HCT116 (cell line): ENCODE measurements at places on chromosomes 2 and 18.
A peak's percentile ranks its signal among the peaks of the same experiment; 100 is the strongest.

GRCh38 chr18:3524706-3525105 lies 74.7 kb downstream of the TGIF1 start:
- no peak for DNase-seq
- H3K36me3 ChIP-seq, result no peaks in the 10 kb centered on the region
- no peaks in the 10 kb centered on the region for H3K4me1 ChIP-seq
- no peak overlapping the region for H3K4me3 ChIP-seq

- no peaks in the 10 kb centered on the region for H3K27me3 ChIP-seq
- no peak overlapping the region for H3K4me3 ChIP-seq
- H3K27ac ChIP-seq, result no peak overlapping the region
- H3K4me1 ChIP-seq, result no peaks in the 10 kb centered on the region
- DNase-seq, result no peak
Observed at GRCh38 chr2:147600646-147601045, 244.2 kb upstream of the ACVR2A start.

GRCh38 chr2:193228276-193228675 lies 1033.5 kb upstream of the TMEFF2 start:
- no peak overlapping the region for H3K27ac ChIP-seq
- H3K36me3 ChIP-seq, result no peaks in the 10 kb centered on the region
- no peaks in the 10 kb centered on the region for H3K4me1 ChIP-seq
- DNase-seq, result no peak
- H3K4me3 ChIP-seq, result no peak overlapping the region

DNA sequence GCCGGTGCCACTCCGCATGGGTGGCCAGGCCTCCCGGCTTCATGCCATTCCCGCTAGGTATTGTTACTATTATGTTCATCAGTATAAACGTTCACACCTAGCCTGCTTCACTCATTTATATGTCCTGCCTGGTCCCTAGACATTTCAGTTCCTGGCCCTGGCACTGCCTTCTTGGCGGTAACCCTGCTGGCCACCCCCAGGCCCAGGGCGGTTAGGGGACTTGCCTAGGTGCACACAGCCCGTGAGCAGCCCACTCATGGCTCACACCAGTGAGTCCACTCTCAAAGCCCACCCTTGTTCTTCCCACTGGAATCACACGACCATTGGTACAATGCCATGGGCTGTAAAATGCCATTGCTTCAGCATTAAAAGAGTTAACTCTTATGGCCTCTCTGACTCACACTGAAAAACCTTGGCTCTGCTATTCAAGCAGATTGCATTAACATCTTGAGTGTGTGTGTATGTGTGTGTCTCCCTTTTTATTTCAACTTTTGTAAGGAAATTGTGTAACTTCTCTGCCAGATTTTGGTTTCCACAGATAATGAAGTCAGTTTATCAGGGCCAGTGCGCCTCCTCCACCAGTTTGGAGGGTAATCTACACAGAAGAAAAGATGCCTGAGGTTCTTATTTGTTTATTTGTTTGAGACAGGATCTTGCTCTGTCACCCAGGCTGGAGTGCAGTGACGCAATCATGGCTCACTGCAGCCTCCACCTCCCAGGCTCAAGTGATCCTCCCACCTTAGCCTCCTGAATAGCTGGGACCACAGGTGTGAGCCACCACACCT lies 74.2 kb downstream of the RAB31 start:
- 0 out of 2 replicates have a peak overlapping the region, but pooled peaks have one; percentile 1 for H3K27ac ChIP-seq
- peaks cover 37% of the 10 kb centered on the region for H3K4me1 ChIP-seq
- no peaks in the 10 kb centered on the region for H3K36me3 ChIP-seq
- H3K4me3 ChIP-seq, result peak overlapping the region; percentile 29; the same call in 1 of the 2 replicates
- DNase-seq, result no peak
- H3K27me3 ChIP-seq, result no peaks in the 10 kb centered on the region

GRCh38 chr2:219401606-219402005 lies 13.9 kb upstream of the DNPEP start:
- H3K27me3 ChIP-seq, result no peaks in the 10 kb centered on the region
- H3K36me3 ChIP-seq, result no peaks in the 10 kb centered on the region
- H3K27ac ChIP-seq, result no peak overlapping the region
- no peak for DNase-seq
- H3K4me3 ChIP-seq, result no peak overlapping the region

DNA sequence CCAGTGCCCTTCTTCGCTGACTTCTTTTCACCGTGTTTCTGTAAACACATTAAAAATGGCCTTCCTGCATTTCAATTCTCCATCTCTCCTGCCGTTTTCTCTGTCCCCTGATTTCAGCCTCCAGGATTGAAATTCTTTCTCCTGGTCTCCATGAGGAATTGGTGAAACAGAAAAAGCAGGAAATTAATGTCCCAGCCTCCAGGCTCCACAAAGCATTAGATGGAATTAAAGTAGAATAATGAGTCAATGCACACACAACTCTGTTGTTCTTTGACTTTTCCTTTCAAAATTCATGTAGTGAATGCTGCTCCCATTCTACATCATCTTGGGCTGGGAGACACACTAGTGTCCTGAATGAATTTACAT lies 209.5 kb downstream of the KLHL29 start:
- no peaks in the 10 kb centered on the region for H3K4me1 ChIP-seq
- DNase-seq, result no peak
- H3K27me3 ChIP-seq, result no peaks in the 10 kb centered on the region

GRCh38 chr2:84782717-84783442 lies 98.0 kb downstream of the TRABD2A start:
- H3K4me1 ChIP-seq, result peaks cover 13% of the 10 kb centered on the region
- DNase-seq, result no peak
- H3K27ac ChIP-seq, result no peak overlapping the region
- no peaks in the 10 kb centered on the region for H3K27me3 ChIP-seq
- no peaks in the 10 kb centered on the region for H3K36me3 ChIP-seq

DNA sequence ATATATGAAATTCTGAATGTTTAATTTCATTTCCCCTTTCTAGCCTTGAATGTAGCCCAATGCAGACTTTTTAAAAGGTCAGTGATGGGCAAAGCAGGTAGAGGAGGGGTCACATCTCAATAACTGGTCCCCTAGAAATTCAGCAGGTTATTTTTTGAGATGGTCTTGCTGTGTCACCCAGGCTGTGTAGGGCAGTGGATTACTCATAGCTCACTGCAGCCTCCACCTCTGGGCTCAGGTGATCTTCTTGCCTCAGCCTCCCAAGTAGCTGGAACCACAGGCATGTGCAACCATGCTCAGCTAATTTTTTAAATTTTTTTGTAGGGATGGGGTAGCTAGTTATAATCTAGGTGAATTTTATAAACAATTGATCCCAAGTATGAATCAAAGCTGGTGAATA lies 8.8 kb downstream of the IAH1 start:
- H3K27me3 ChIP-seq, result no peaks in the 10 kb centered on the region
- no peak for DNase-seq
- no peak overlapping the region for H3K27ac ChIP-seq
- no peaks in the 10 kb centered on the region for H3K4me1 ChIP-seq
- H3K4me3 ChIP-seq, result no peak overlapping the region

GRCh38 chr2:232332940-232333259 lies 45.7 kb upstream of the ALPP start:
- no peak for DNase-seq
- H3K27ac ChIP-seq, result no peak overlapping the region
- no peaks in the 10 kb centered on the region for H3K36me3 ChIP-seq
- H3K4me1 ChIP-seq, result no peaks in the 10 kb centered on the region
- H3K4me3 ChIP-seq, result no peak overlapping the region

DNA sequence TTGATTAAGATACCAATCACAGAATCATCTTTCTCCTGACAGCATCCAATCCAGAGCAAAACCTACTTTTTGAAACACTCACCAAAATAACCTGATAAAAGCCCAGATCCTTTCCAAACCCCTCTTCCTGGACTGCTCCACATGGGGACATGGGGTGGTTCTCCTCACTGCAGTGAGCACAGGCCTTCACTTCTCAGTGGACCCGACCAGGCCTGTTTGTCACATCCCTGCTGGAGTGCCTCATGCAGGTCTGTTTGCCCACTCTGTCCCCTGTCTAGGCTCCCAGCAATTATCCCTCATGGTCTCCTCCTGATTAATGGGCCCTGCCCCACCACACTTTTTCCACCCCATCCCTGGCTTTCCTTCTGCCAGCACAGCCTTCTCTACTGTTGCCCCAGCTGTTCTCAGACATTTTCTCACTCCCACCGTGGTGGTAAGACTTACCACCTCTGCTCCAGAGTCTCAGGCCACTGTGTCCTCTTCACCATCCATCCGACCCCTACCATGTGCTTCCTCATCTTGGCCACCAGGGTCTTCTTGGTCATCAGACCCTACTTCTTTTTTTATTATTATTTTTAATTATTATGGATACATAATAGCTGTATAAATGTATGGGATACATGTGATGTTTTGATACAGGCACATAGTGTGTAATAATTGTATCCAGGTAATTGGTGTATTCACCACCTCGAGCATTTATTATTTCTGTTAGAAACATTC lies 21.1 kb downstream of the MRPL30 start:
- H3K4me1 ChIP-seq, result no peaks in the 10 kb centered on the region
- peaks cover 4% of the 10 kb centered on the region; the same call in 1 of the 2 replicates for H3K36me3 ChIP-seq
- no peaks in the 10 kb centered on the region for H3K27me3 ChIP-seq

- peak overlapping the region; percentile 36 for H3K4me3 ChIP-seq
- H3K27me3 ChIP-seq, result no peaks in the 10 kb centered on the region
- DNase-seq, result peak; percentile 58
- H3K27ac ChIP-seq, result no peak overlapping the region; the same call in 1 of the 2 replicates
Observed at GRCh38 chr2:239927424-239927981, 97.6 kb downstream of the NDUFA10 start.

GRCh38 chr2:769771-770170 lies 92.6 kb upstream of the TMEM18 start:
- no peaks in the 10 kb centered on the region for H3K36me3 ChIP-seq
- no peak overlapping the region for H3K4me3 ChIP-seq
- no peak for DNase-seq
- H3K27me3 ChIP-seq, result no peaks in the 10 kb centered on the region

GRCh38 chr2:223959688-223960087 lies 2.4 kb downstream of the MRPL44 start:
- no peak for DNase-seq
- H3K36me3 ChIP-seq, result peaks cover 29% of the 10 kb centered on the region
- H3K27ac ChIP-seq, result no peak overlapping the region
- no peaks in the 10 kb centered on the region for H3K27me3 ChIP-seq
- H3K4me1 ChIP-seq, result peaks cover 15% of the 10 kb centered on the region
- no peak overlapping the region for H3K4me3 ChIP-seq

DNA sequence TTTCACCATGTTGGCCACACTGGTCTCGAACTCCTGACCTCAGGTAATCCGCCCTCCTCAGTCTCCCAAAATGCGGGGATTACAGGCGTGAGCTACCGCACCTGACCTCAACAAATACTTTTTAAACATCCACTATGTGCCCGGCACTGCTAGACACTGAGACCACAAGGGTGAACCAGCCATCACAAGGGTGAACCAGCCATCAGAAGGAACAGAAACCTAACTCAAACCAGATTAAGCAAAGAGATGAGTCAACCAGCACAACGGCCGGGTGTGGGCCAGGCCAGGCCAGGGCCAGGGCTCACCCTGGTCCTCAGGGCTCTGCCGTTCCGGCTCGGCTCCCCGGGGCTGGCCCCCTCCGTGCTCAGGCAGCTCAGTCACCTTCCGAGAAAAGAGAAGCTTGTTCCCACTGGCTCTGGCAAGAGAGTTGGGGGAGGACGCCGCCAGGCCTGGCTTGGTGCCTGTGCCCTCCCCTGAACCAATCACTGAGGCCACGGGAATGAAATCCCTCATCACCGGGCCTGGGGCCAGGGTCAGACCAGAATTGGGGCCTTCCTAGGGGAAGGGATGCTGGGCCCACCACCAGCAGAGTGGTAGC lies 4.4 kb downstream of the TEX44 start:
- DNase-seq, result no peak
- no peak overlapping the region for H3K4me3 ChIP-seq
- H3K27ac ChIP-seq, result no peak overlapping the region
- no peaks in the 10 kb centered on the region for H3K27me3 ChIP-seq

GRCh38 chr2:211798868-211799267 lies 739.7 kb downstream of the ERBB4 start:
- H3K27me3 ChIP-seq, result no peaks in the 10 kb centered on the region
- no peak for DNase-seq
- no peaks in the 10 kb centered on the region for H3K36me3 ChIP-seq
- no peak overlapping the region for H3K27ac ChIP-seq
- H3K4me1 ChIP-seq, result no peaks in the 10 kb centered on the region

DNA sequence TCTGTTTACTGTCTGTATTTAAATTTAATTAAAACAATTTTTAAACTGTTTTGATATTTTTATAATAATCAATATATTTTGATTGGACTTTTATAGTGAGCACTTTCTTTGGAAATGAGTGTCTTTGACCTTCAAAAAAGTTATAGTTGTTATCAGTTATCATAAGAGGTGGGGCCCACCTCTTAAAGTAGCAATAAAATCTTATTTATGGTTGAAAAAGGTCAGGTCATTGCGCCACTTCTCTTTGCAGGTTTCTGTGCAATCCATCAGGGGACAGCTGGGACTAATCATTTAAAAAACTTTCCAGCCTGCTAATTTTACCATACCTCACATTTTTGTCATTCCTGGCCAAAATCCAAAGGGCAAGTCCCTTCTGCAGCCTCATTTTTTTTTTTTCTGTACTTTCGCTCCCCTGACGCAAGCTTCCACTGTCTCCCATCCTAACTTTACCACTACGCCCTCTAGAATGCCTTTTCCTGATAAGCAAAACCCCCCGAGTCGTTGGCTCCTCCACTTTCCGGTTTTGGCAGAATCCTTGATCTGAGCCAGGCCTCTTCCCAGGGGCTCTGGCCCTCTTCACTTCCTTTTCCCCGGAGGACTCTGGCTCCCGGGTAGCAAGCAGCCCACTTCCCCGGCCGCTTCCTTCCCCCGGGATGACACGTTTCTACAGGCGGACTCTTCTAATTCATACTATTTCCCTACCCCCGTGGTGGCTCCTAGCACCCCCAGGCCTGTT lies 1.1 kb upstream of the SEH1L start:
- peak overlapping the region; percentile 86 for H3K4me3 ChIP-seq
- DNase-seq, result peak; percentile 38
- peaks cover 3% of the 10 kb centered on the region; the same call in 1 of the 2 replicates for H3K36me3 ChIP-seq
- H3K27ac ChIP-seq, result peak overlapping the region; percentile 92
- H3K27me3 ChIP-seq, result no peaks in the 10 kb centered on the region
- H3K4me1 ChIP-seq, result peaks cover 11% of the 10 kb centered on the region; the same call in 1 of the 2 replicates

DNA sequence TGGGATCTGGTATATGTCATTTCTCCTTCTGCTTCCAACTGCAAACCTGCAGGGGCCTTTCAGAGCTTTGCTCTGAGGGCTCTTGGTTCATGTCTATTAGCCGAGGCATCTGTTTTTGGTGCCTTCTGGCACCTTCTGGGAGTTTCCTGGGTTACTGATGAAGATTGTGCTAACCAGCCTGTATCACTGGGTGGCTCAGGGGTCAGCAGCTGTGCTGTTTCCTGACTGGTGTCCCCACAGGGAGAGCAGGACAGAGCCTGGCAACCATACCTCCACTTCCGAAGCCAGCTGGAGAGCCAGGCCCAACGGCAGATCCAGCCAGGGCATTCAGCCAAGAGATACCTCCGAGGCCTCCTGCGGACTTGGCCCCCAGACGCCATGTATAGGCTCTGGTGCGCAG lies 17.5 kb downstream of the KIAA2012 start:
- no peak overlapping the region for H3K27ac ChIP-seq
- no peak for DNase-seq
- H3K4me3 ChIP-seq, result no peak overlapping the region
- H3K27me3 ChIP-seq, result no peaks in the 10 kb centered on the region
